ENCODE measurements at places on chromosomes 4 and X.

GRCh38 chr4:35493977-35494376 lies 750.3 kb downstream of the ARAP2 start:
- no peak for DNase-seq

DNA sequence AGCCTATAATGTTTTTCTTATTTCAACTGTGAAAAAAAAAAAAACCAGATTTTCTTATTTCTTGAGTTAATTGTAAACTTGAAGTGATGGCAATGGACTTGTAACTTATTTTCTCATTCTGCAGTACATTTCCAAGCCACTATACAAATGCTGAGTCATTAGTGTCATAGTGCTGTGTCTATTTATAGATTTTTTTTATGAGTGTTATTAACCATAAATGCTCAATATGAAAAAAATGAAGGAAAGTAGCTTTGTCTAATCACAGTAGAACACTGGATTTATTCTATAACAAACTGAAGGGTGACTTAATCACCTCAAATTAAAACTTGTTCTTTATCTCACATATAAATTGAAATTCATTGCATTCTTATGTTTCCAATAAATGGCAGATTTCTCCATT lies 718.6 kb downstream of the CCSER1 start:
- DNase-seq, result no peak

DNA sequence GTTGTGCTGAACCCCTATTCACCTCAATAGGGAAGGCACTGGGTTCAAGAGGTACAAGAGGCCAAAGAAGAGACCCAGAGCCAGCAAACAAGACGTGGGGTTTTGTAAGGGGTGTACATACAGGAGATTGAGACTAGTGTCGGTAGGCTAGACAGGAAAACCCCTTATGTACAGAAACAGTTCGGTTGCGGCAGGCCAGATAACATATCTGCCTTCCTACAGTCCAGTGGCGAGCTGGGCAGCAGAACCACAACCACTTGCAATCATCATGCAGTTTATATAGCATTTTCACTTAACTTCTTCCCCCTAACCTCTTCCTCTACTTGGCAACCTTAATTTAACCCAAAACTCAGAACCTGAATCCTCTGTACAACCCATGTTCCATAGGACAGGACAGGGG lies 422.2 kb downstream of the PDHA2 start:
- no peak for DNase-seq

DNA sequence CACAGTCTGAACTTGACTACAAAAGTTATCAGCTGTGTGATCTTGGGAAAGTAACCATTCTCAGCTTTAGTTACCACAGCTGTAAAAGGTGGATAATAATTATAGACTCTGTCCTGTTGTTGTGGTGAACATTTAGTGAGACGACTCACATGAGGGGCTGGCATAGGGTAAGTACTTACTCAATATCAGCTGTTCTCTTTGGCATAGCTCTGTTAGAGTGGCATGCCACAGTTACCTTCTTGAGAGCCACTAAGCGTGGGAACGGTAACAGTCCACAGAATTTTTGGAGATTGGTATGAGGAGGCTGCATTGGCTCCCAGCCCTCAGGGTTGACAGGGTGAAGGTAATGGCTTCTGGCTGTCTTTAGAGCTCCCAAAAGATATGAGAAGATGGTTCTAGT lies 13.2 kb upstream of the HAND2 start:
- DNase-seq, result no peak

DNA sequence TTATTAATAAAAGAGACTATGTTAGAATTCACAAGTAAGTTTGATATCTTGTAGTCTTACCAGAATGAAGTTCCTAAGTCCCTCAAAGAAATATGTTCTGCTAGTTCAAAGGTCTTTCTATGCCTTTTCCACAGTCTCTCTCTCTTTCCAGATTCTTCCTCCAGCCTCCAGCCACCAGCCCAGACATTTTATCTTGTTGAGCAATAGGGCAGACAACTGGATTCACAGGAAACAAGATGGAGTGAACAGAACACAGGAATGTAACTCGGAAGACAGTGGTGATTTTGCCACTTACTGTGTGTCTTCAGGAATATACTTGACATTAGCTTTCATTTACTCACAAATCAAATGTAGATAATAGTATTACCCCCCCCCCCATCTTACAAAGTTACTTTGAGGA lies 17.1 kb upstream of the CPEB2 start:
- no peak for DNase-seq

DNA sequence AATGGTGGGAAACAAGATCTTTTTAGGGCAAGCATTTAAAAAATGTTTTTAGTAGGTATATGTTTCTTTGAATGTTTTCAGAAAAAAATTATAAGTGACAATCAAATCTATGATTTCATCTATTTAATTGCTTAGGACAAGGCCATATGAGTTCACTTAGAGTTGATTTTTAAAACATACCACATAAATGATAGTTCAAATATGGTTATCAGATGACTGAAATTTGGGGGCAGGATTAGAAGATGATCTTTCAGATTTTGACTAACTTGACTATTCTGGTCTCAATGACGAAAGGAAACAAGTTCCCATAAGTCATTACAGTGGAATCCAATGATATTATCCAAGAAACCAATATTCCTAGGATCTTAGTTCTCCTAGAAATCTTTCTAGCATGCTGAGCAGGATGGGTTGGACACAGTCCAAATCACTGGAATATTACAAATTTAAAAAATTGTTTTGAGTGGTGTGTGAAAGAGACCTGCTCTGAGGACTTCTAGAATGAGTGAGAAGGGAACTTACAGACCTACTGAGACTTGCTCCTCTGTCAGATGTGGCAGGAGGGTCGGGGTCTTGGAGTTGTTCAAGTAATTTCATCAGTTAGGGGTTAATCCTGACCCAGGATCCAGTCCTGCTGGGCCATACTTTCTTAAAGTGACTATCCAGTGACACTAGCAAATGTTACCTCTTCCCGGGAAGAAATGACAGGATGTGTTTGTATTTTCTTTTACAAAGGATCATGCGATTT lies 20.0 kb downstream of the RHOH start:
- no peak for DNase-seq

GRCh38 chrX:111322231-111322855 lies 52.1 kb upstream of the CAPN6 start:
- DNase-seq, result no peak

DNA sequence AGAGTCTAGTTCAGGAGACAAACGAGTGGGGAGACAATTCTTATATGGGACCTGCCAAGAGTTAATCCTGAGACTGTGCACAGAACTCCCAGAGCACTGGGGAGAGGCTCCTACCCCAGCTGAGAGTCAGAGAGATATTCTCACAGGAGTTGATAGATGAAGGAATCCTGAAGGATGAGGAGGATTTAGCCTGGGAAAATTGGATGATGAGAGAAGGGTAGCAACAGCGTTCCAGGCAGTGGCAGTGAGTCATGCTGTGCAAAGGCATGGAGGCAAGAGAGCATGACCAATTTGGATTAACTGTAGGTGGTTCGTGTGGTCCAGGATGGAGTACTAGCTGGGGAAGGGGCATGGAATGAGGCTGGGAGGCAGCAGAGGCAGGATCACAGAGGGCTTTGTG lies 318.6 kb downstream of the LDB2 start:
- DNase-seq, result no peak

DNA sequence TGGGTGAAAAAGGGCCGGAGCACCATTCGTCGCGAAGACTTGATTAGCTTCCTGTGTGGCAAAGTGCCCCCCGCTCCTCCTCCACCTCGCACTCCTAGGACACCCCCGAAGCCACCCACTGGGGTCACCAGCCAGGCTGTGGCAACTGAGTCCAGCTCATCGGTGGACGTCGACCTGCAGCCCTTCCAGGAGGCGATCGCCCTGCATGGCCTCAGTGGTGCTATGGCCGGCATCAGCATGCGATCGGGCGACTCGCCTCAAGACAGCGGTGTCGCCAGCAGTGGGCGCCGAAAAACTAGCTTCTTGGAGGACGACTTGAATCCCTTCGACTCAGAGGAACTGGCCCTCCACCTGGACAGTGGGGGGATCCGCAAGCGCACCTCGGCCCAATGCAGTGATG lies 126.8 kb upstream of the CXorf66 start:
- DNase-seq, result no peak

GRCh38 chr4:76601791-76602190 lies 166.8 kb downstream of the SHROOM3 start:
- DNase-seq, result no peak

- no peak for DNase-seq
Measured at GRCh38 chr4:46123913-46124755, at the start of gene GABRG1. Gene GABRG1, minus strand, starts transcription at chr4:46124054. Its CDS starts 141 bp downstream, at chr4:46123913.

GRCh38 chr4:156568484-156568883 lies 403.1 kb downstream of the PDGFC start:
- DNase-seq, result no peak

DNA sequence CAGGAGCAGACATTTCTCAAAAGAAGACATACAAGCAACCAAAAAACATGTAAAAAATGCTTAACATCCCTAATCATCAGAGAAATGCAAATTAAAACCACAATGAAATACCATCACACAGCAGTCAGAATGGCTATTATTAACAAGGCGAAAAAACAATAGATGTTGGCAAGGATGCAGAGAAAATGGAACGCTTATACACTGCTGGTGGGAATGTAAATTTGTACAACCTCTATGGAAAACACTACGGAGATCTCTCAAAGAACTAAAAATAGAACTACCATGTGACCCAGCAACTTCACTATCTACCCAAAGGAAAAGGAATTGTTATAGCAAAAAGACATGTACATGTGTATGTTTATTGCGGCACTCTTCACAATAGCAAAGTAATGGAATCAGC lies 71.5 kb downstream of the PPP4R3C start:
- no peak for DNase-seq

- no peak for DNase-seq
Measured at GRCh38 chr4:99404595-99405287, 30.4 kb downstream of the ADH7 start.

DNA sequence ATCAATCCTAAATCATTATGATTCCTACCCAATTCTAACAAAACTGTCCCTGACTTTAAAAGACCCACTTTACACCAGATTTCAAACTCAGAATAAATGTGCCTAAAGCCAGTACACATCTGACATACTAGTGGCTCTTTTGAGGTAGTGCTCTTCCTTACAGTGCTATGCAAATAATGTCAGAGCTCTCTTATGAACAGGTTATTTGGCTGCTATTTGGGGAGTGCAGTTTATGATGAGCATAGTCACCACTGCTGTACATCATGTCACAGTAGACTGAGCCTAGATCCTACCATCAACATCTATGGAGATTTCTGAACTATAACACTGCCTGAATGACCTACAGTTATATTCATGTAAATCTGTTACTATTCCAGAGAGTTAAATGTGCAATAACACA lies 50.4 kb upstream of the PAGE5 start:
- no peak for DNase-seq

GRCh38 chrX:134144231-134144630 lies 92.8 kb upstream of the CCDC160 start:
- DNase-seq, result no peak

- no peak for DNase-seq
Measured at GRCh38 chr4:110359076-110359475, 116.9 kb upstream of the ENPEP start.

- no peak for DNase-seq
Measured at GRCh38 chr4:149403081-149403480, 412.6 kb downstream of the IQCM start.

GRCh38 chr4:53815281-53815680 lies 224.0 kb upstream of the LNX1 start:
- no peak for DNase-seq

All from activated naive CD4-positive, alpha-beta T cell treated with Interleukin-2 at 50 U/mL for 16 hours (primary cell).